Bronchial epithelial cell (primary cell): ENCODE measurements at places on chromosomes 5 and 9.

GRCh38 chr9:89539374-89539773 is 41.5 kb upstream of the SEMA4D start:
- DNase-seq = no peak

- DNase-seq = no peak
Measured at GRCh38 chr5:133303298-133303697, 251.5 kb downstream of the HSPA4 start.

DNA sequence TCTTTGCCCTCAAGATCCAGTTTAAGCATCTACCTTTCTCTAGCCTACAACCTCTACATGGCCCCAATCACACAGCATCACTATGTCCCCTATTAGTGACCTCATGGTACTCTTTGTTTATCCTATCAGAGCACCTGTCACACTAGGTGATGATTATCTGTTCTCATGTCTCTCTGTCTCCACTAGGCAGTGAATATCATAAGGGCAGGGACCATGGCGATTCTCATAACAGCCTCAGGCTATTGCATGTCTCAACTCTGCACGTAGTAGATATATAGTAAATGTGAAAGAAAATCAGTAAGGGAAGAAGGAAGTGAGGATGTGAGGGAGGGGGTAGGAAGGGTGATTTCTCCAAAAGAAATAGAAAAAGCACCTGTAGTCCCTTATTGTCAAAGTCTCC is 311.0 kb downstream of the NSG2 start:
- no peak for DNase-seq

GRCh38 chr5:4228708-4229107 is 633.1 kb downstream of the IRX1 start:
- no peak for DNase-seq

DNA sequence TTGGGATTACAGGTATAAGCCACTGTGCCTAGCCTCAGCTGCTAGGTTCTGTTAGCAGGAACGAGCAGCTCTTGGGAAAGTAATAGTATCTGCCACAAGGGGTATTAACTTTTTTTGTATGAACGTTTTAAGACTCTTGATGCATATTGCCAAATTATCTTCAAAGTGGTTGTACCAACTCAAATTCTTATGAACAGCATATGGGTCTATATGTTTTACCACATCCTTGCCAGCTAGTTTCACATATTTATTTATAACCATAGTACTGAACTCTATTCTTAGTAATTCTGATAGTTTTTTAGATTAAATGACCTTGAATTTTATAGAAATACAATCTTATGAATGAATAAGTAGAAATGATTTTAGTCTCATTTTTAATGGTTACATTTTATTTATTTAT is 80.9 kb downstream of the HSPA4 start:
- DNase-seq = no peak

DNA sequence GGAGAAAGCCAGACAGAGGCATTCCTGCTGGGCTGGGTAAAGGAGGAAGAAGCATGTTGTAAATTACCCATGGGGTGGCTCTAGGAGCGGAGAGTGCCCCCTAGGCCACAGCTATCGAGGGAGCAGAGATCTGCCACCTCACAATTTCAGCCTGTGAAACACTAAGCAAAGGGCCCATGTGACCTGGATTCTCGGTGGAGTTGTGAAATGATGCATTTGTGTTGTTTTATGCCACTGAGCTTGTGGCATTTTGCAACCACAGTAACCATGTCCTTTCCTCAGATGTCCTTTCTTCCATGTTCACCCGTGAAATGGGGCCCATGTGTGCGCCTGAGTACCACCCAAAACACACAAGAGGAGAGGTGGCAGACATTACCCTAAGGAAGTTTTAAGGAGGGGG is 159.3 kb downstream of the SYK start:
- DNase-seq = no peak

- DNase-seq = no peak
Measured at GRCh38 chr9:76729980-76730737, 34.1 kb upstream of the PCA3 start.

- DNase-seq = no peak
Measured at GRCh38 chr5:154384480-154385235, 61.1 kb upstream of the SAP30L start.

- peak; percentile 71 for DNase-seq
Measured at GRCh38 chr5:131104169-131104808, 60.8 kb downstream of the HINT1 start.

- DNase-seq = peak; percentile 74
Measured at GRCh38 chr5:126826619-126827215, 49.8 kb downstream of the LMNB1 start.

- DNase-seq = peak; percentile 4
Measured at GRCh38 chr9:74431467-74431866, 65.7 kb upstream of the RORB start.

DNA sequence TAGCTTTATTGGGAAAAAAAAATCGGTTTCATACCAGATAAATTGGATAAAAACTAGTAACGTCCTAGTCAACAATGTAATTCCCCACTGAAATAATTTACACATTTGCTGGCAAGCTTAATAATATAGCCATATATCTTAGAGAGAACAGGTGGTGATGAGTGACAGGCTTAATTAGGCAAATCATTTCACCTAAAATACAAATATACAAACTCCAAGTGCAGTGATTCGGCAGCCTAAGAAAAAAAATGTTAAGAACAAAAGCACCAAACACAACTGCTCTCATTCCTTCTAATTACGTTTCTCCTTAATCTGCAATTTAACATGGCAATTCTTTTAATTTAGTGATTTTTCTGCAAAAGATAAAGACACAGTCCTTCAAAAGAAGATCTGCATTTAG is 56.0 kb upstream of the SLC25A51 start:
- DNase-seq = no peak

- DNase-seq = no peak
Measured at GRCh38 chr9:107177243-107177839, 105.7 kb upstream of the RAD23B start.

GRCh38 chr9:136084063-136084944 is 10.8 kb downstream of the NACC2 start:
- DNase-seq = no peak

GRCh38 chr9:88991066-88992034 is at the start of gene S1PR3:
Gene S1PR3 (plus strand): TSS chr9:88991468. CDS start chr9:89001201, 9,733 bp downstream.
- peak; percentile 23 for DNase-seq

DNA sequence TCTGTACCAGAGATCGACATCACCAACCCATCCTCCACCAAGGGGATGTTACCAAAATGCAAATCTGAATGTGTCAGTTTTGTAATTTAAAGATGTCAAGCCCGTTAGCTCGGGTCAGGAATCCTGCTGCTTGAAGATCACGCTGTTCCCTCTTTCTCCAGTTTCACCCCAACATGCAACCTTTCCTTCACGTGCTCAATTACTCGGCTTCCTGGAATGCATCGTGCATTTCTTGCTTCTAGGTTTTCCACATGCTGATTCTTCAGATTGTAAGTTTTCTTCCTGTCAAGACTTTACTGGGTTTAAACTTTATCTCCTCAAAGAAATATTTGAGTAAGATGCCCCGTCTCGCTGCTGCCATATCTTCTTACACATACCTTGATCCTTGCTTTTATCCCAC is 209.5 kb upstream of the SNX2 start:
- no peak for DNase-seq

GRCh38 chr5:173455599-173455957 is 127.4 kb upstream of the STC2 start:
- no peak for DNase-seq

GRCh38 chr9:90847971-90848370 is 46.4 kb downstream of the SYK start:
- no peak for DNase-seq

DNA sequence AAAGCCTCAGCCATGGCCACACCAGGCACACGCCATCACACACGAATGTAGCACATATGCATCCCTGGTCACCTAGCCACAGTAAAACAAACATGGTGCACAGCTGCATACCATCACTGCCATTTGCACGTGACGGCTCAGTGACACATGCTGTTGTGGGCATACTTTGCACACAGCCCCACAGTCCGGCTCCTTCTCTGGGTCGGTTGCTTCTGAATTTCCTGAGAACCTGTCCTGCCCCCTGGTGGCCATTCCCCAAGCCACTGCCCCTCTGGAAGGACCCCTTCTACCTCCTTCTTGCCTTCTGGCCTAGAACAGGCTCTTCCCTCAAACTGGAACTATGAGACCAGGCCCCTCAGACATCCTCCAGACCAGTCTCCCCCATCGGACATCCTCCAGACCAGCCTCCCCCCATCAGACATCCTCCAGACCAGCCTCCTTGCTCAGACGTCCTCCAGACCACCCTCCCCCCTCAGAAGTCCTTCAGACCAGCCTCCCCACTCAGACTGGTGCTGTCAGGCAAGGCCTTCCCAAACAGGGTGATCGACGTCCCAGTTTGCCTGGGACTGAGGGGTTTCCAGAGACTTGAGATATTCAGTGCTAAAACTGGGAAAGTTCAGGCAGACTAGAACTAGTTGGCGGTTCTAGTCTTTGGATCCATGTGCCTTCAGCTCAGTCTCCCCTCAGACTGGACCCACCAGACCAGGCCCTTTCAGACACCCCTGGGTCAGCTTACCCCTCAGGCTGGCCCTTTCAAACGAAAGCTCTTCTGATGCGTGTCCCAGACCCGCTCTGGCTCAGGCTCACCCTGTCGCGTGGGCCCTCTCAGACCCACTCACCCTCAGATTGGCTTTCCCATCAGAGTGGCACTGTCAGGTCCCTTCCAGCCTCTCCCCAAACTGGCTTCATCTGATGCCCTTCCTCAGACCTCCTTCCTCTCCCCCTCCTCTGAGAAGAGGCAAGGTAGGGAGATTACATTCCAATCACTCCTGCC is 24.3 kb upstream of the ENHO start:
- DNase-seq = peak; percentile 48

- DNase-seq = peak; percentile 54
Measured at GRCh38 chr9:87324613-87325194, 173.0 kb upstream of the DAPK1 start.

DNA sequence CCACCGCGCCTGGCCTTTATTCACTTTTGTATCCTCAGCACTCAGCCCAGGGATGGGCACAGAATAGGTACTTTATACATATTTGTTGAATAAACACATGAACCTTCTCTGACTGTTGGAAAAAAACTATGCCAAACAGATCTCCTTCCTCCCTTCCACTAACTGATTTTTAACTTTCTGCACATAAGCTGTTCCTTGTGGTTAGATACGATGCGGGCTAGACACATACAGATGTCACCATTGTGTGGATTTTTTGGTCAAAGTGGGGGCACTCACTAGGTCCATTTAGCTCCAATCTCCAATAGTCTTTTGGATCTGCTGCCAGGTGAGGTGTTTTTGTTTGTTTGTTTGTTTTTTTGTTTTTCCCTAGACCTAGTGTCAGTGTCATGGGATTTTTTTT is 5.1 kb downstream of the TEX48 start:
- DNase-seq = no peak

GRCh38 chr5:59842999-59843398 is 50.5 kb downstream of the PDE4D start:
- peak; percentile 73 for DNase-seq

- DNase-seq = no peak
Measured at GRCh38 chr5:145999208-145999607, 62.8 kb downstream of the SH3RF2 start.

DNA sequence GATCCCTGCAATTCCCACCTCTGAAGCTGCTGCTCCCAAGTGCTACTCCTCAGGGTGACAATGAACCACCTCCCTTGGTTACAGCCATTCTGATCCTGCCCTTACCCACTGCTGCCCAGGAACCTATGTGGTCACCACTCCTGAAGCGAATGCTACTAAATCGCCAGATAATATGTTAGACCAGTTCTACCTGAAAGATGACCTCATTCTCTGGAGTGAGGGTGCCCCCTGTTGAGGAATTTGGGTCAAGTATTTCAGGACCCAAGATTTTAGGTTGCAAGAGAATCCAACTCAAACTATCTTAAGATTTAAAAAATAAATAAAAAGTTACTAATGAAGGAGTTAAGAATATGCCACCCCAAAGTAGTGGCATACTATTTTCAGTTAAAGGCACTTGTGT is 5.8 kb upstream of the SNAPC3 start:
- peak; percentile 67 for DNase-seq
